ENCODE measurements at places on chromosomes 4 and X.

- no peak for DNase-seq
Measured at GRCh38 chrX:139094671-139095592, 383.4 kb upstream of the FGF13 start.

- no peak for DNase-seq
Measured at GRCh38 chrX:17580539-17581152, 156.6 kb upstream of the SCML1 start.

DNA sequence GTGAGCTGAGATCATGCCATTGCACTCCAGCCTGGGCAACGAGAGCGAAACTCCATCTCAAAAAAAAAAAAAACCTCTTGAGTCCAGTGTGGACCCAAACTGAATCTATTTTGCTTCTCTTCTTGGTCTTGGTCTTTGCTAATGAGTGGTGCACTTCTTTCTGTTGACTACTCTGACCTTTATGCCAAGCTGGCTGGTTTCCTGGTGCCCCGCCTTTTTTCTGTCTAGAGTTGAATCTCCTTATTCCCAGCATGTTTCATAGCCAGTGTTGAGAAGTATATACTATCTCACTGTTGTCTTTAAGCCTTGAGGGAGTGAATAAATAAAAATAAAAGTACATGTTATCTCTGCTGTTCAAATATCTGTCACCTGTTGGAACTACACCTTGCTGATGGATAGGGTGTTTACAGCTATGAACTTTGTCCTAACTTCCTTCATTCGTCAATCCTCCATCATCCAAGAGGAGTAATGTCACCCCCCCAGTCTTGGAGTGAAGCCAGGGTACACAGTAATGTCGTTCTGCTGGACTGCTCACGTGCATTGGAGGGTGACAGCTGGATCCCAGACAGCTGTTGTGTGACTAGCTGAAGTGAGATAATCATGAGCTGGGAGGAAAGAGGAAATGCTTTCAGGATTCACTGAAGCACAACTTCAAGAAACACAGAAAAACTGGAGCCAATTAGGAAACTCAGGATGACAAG is 99.3 kb upstream of the PRKG2 start:
- DNase-seq: no peak

GRCh38 chr4:100461807-100462605 is 55.8 kb downstream of the EMCN start:
- DNase-seq: no peak

DNA sequence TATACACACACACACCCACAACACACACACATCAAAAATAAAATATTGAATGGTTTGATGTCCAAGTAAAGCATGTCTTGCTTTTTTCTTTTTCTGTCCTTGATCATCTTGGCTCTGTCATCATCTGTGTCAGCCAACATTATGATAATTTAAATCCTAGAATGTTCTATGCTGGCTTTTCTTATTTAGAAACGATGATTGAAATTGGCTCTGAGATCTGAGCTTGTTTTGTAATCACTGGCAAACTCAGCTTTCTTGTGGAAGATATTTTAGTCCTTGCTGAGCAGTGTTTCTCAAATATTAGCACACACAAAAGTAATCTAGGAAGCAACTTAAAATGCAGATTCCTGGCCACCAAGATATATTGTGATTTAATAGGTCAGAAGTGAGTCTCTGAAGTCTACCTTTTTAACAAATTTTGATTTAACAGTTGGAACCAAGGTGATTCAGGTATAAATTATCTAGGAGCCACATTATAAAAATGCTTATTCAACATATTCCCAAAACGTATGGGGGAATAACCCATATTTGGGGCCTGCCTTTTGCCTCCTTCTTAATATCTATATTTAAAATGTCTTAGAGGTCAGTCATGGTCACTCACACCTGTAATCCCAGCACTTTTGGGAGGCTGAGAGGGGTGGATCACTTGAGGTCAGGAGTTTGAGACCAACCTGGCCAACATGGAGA is 24.0 kb upstream of the DSPP start:
- no peak for DNase-seq

- DNase-seq: no peak
Measured at GRCh38 chr4:154478128-154478527, 13.5 kb downstream of the DCHS2 start.

GRCh38 chr4:56086073-56086541 is 137.4 kb downstream of the CEP135 start:
- no peak for DNase-seq

GRCh38 chr4:72828864-72829263 is 240.7 kb downstream of the COX18 start:
- DNase-seq: no peak

GRCh38 chr4:19562456-19562855 is 689.2 kb upstream of the SLIT2 start:
- DNase-seq: no peak

DNA sequence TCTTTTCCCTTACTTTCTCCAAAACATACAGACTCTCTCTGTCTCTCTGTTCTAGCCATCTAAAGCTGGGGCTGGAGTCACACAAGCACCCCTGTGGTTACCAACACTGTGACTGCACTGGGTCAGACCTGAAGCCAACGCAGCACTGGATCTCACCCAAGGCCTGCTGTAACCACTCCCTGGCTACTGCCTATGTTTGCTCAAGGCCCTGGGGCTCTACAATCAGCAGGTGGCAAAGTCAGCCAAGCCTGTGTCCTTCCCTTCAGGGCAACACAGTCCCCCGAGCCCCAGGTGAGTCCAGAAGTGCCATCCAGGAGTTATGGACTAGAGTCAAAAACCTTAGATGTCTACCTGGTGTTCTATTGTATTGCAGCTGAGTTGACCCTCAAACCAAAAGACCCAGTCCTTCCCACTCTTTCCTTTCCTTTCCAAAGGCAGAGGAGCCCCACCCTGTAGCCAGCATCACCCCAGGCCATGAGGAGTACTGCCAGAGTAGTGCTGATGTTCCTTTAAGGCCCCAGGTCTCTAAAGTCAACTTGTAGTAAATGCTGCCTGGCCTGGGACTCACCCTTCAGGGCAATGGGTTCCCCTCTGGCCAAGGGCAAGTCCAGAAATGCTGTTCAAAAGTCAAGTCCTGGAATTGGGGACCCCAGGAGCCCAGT is 58.8 kb upstream of the RAP2C start:
- no peak for DNase-seq

DNA sequence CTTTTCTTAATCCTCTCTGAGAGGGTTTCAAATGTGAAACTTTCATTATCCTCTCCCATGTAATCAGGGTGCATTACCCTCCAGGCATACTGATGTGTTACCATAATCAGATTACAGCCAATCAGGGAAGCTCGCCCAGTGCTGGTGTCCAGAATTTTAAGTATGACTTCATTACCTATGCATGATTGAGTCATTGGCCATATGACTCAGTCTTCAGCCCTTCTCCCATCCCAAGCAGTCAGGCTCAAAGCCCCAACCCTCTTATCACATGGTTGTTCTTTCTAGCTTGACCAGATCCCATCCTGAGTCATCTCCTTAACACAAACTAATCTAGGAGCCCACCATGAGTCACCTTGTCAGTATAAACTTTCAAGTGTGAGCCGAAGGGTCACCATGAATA is 1668.1 kb upstream of the AGA start:
- no peak for DNase-seq

GRCh38 chrX:44462850-44463249 is 79.8 kb downstream of the FUNDC1 start:
- DNase-seq: no peak

DNA sequence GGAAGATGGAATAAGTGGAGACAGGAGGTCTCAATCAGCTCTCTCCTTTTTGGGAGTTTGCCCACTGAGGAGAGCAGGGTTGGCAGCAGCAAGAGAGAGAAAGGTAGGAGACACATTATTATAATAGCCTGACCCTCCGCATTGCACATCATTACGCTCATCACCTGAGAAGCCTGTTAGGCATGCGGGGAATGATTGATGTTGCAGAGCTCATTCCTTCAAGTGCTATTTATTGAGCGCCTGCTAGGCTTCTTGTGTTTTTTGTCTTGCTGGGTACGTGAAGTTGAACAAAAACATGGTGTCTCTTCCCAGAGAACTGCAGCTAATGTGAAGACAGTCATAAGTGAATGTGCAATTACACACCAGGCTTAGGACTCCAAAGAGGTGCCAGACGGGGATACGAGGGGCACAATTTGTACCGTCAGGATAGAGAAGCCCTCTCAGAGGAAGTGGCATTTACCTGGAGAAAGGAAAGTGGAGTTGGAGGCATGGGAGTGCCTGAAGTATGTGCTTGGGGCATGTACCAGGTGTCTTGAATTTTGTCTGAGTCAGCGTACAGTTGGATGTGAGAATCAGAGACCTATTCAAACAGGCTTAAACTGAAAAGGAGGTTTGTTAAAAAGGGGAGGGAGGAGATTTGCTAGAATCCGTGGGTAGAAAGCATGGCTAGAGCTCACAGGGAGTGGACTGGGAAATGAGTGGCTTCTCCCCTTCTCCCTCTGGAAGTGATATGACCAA is 90.2 kb upstream of the SOD3 start:
- DNase-seq: no peak

Data from GM18507 (cell line).